ENCODE measurements at places on chromosomes 6 and 20. TPM values are rescaled to one million over a fixed set of nuclear protein-coding genes. Genes with fewer than 3 reads are reported as not detected.

ABHD16B gene
- total RNA-seq, result not detected

PTPN1 gene
- 31.3 TPM for total RNA-seq

SHLD1 gene
- total RNA-seq, result 1.7 TPM

SCRT2 gene
- total RNA-seq, result not detected

IRAK1BP1 gene
- 2.2 TPM for total RNA-seq

UBE2C gene
- 1.3 TPM for total RNA-seq

CFAP206 gene
- 0.48 TPM for total RNA-seq

HUS1B gene
- 0.85 TPM for total RNA-seq

PSORS1C1 gene
- total RNA-seq, result 1.7 TPM

GJA1 gene
- 123 TPM for total RNA-seq

HLA-DPA1 gene
- 4.5 TPM for total RNA-seq

STX11 gene
- 2.2 TPM for total RNA-seq

NKX2-2 gene
- not detected for total RNA-seq

PPDPF gene
- total RNA-seq, result 77.1 TPM

PRIM2 gene
- 16.0 TPM for total RNA-seq

PGC gene
- not detected for total RNA-seq

HLA-A gene
- 697 TPM for total RNA-seq

CGA gene
- total RNA-seq, result not detected

HCK gene
- not detected for total RNA-seq

TCP11 gene
- not detected for total RNA-seq

SGK2 gene
- 1.4 TPM for total RNA-seq

WFDC13 gene
- total RNA-seq, result not detected

SNAP25 gene
- not detected for total RNA-seq

SMIM8 gene
- 4.3 TPM for total RNA-seq

JPH2 gene
- total RNA-seq, result under 0.01 TPM

Measured in tracheal epithelial cell (primary cell).